ENCODE measurements at places on chromosomes 1 and 21.

- DNase-seq: no peak
Observed at GRCh38 chr1:46539972-46540371, 11.5 kb downstream of the KNCN start.

DNA sequence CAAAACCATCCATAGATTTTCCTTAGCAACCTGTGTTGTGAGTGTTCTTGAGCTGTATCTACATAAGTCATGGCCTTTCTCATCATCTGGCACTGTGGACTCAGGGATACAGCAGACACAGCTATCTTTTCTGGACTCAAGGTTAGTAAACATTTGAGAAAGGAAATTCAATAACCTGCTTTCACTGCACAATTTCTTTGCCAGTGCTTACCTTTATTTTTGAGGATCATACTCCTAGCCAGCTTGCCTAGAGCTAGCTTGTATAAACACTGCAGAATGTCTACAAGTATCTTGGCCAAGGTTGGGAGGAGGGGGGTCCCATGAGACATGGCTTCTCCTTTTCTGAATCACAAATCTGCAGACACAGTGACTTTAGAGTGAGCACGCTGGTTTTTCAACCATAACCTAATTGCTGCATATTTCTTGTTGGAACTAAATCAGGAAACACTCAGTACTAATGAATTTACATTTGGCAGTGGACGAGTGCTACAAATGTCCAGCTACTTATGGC lies 27.2 kb downstream of the ADAMTS5 start:
- DNase-seq: no peak

DNA sequence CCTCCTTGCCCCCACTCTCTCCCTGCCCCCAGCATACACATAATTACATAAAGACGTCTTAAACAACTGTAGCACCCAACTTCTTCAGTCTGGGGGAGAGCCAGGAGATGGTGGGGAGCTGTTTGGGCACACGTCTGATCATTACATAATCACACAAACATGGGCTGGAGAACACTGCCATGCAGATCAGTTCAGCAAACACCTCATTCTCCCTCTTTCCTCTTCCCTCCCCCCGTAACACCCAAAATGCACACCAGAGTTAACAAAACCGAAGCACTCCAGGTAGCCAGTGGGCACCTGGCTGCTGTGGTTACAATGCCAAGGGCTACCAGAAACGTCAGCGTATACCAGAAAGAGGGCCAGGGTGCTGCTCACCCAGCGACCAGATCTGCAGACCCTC lies 1.6 kb downstream of the HIVEP3 start:
- no peak for DNase-seq

DNA sequence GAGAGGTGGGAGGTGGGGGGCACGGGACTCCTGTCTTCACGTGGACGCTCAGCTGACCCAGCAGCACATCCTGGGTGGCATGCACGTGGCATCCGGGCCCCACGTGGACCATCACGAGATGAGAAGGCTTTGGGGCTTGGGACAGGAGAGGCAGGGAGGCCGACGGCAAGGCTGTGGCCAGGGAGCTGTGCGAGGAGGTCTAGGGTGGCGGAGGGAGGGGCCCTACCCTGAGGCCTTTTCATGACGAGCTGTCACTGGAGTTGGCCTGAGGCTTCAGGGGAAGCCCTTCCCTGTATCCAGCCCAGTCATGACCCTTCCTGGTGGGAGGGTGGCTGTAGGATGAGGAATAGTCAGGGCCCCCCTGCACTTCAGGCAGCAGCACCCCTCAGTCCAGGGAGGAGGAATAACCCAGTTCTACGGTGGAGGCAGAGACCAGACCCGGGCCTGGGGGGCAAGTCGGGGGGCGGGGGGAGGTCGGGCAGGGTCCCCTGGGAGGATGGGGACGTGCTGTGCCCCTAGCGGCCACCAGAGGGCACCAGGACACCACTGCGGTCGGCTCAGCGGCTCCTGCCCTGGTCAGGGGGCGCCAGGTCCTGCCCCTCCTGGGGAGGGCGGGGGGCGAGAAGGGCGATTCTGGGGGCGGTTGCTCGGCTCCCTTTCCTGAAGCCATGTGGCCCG lies 2.0 kb upstream of the PERM1 start:
- no peak for DNase-seq

GRCh38 chr1:184775329-184775728 lies 20.7 kb upstream of the EDEM3 start:
- DNase-seq: no peak

DNA sequence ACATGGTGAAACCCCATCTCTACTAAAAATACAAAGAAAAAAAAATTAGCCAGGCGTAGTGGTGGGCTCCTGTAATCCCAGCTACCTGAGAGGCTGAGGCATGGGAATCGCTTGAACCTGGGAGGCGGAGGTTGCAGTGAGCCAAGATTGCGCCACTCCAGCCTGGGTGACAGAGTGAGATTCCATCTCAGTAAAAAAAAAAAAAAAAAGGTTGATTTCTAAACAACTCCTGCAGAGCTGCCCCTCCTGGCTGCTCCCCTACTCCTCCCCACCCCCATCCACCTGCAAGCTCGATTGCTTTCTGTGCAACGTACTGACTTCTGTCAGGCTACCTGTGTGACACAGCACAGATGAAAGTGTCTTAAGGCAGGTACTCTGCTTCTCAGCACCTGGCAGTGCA lies 13.3 kb downstream of the ETV3L start:
- no peak for DNase-seq

- peak; percentile 17 for DNase-seq
Observed at GRCh38 chr21:37452227-37452626, 85.7 kb downstream of the DYRK1A start.

GRCh38 chr21:38850277-38850951 lies 44.7 kb downstream of the ETS2 start:
- DNase-seq: no peak
